ENCODE measurements at places on chromosomes 16 and 17.

GRCh38 chr17:32551186-32551955, 64.6 kb downstream of the CDK5R1 start:
- DNase-seq, result no peak

DNA sequence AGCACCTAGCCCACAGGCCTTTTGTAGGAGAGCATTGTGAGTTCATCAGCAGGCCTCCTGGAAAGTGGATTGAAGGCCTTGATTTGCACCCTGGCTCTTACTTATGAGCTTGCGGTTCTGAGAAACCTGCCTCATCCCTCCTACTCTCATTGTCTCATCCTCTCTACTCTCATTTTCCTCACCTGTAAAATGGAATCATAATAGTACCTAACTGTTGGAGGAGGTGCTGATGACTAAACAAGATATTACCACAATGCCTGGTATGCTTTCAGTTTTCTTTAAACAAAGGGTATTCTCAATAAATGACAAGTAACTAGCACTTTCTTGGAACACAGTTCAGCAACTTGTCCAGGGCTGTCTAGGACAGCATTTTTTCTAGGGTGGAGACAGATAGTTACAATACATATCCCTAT, 243.1 kb upstream of the MAF start:
- DNase-seq, result no peak

GRCh38 chr17:57294101-57294500, 37.8 kb downstream of the MSI2 start:
- DNase-seq, result no peak

DNA sequence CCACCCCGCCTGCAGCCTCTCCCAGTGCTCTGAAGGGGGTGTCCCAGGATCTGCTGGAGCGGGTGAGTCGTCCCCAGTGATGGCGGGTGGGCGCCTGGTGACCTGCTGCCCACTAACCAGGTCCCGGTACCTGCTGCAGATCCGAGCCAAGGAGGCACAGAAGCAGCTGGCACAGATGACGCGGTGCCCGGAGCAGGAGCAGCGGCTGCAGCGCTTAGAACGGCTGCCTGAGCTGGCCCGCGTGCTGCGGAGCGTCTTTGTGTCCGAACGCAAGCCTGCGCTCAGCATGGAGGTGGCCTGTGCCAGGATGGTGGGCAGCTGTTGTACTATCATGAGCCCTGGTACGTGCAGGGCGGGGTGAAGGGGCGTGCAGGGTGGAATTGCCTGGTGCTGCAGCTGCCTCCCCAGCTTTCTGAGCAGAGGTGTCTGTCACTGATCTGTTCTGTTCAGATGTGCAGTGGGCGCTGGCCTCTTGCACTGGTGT, 3.6 kb downstream of the CDT1 start:
- DNase-seq, result no peak

DNA sequence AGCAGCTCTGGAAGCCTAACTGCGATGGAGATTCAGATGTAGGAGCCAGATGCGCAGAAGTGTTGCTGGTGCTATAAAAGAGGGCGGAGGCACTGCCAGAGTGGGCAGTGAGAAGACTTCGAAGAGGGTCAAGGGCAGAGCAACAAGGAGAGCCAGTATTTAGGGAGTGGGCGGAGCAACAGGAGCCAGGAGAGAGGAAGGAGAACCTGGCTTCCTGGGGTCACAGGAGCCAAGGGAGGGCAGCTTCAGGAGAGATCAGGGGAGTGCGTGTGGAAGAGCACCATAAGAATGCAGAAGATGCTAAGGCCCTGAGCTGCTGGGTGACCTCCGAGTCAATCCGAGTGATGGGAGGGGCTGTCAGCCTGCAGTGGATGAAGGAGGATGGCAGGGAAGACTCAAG, 14.4 kb upstream of the MRPS23 start:
- no peak for DNase-seq

- no peak for DNase-seq
These were observed 6.8 kb downstream of the FAM83G start for GRCh38 chr17:18997650-18998196.

DNA sequence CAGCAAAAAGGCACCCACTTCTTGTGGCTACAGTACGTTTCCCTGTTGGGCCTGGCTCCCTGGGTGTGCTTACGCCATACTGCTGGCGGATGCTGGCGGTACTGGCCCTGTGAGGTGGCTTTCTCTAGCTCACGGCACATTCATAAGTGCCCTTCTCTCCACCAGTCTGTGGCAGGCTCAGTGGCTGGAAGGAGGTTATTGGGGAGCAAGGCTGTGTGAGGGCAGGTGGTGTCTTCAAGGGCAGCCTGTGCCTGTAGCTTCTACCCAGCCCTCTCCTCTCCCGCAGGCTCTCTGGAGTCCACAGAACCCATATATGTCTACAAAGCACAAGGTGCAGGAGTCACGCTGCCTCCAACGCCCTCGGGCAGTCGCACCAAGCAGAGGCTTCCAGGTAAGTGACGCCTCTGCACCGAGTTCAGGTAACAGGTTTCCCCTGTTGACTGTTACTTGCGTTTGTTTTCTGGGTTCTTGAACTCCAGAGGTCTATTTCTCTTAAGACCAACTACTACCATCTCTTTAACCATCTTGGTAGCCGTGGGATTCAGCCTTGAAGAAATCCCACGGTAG, 20.6 kb downstream of the NTAN1 start:
- DNase-seq, result no peak

DNA sequence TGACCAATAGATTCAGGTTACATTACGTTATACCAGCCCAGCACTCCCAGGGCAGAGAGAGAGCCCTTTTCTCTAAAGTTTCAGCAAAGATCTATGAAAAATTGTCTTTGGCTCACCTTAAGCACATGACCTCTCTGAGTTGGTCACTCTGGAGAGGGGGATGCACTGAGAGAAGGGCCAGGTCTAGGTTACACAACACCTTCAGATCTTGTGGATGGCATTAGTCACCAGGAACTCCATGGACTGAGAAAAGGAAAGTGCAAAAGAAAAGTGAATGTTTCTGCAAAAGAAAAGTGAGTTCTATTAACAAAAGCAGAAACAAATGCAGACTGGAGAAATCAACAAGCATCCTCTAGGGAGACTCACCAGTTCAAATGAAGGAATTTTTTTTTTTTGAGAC, 253.3 kb upstream of the SALL1 start:
- no peak for DNase-seq

DNA sequence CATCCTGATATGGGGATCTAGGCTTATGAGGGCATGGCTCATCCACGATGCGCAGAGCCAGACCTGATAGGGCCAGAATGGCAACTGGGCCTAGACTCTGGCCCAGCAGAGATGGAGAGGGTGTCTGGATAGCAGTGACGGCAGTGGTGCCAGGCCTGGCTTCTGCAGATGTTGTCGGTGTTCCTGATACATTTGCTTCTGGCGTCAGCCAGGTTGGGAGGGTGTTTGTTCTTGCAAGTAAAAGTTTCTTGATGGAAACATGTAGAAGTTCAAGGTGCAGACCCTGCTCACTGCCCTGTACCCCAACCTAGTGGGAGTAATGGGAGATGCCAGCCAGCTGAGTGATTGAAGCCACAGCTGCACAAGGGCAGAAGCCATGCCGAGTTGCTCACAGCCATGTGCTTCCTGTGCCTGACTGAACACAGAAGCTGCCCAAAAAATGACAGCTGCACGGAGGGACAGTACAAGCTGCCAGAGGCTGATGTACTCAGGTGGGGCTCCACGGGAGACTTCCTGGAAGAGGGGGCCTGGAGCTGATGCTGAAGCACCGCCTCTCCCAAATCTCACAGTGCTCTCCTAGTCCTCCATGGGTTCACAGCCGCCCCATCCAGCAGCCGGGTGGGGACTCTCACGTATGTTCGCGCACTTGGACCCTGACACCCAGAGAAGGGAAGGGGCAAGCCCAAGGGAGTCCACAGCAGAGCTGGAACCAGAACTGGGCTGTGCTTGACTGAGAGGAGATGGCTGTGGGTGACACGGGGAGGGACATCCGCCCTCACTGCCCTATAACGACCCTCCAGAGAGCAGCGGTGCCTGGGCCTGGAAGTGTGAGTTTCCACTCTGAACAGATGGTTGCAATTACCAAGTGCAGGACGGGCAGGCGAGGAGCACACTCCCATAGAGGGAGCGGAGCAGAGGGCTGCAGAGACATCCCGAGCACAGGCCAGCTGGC, 78.7 kb downstream of the N4BP1 start:
- no peak for DNase-seq

DNA sequence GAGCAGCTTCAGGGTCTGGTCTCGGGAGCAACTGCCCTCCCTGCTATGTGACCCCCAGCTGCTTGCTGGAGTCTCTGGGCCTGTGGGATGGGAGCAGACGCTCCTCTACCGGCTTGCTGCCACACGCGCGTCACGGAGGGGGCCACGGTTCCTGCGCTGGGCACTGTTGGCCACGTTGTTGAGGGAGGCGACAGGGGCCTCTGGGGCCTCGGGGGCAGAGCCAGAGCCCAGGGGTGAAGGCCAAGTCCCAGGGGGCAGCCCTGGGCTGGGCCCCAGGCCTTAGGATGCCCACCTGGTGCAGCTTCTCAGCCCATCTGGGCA, 56.6 kb downstream of the ZFPM1 start:
- no peak for DNase-seq

GRCh38 chr16:75265911-75266701, 14.7 kb upstream of the BCAR1 start:
- DNase-seq, result no peak

DNA sequence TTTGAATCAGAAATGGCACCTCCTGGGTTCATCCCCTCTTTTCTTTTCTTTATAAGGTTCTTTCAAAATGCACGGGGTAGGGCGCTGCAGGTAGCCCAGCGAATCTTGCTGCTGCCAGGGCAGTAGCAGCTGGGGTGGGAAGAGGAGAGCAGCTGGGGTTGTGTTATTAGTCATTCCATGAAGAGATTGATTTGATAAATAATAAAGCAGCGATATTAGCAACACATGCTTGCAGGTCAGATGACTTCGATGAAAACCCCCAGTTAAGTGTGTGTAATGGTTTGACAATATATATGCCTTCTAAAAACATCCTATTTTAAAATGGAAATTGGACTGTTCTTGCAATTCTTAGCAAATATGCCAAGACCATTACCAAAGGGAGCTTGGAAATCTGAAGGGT, 200.7 kb downstream of the CCDC182 start:
- no peak for DNase-seq

DNA sequence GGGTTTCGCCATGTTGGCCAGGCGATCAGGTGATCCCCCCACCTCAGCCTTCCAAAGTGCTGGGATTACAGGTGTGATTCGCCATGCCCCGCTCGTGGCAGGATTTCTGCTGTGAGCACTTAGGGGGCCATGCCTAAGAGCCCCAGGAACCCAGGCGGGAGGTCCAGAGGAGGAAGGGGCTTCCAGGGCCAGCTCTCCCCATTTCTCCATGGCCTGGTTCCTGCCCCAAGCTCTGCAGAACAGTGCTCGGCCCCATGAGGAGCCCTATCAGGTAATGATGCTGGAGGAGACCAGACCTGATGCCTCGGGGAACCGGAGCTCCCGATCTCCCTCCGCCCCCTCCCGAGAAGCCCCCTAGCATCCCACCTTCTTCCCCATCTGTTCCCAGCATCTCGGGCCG, 53.6 kb downstream of the RMI2 start:
- DNase-seq, result no peak

DNA sequence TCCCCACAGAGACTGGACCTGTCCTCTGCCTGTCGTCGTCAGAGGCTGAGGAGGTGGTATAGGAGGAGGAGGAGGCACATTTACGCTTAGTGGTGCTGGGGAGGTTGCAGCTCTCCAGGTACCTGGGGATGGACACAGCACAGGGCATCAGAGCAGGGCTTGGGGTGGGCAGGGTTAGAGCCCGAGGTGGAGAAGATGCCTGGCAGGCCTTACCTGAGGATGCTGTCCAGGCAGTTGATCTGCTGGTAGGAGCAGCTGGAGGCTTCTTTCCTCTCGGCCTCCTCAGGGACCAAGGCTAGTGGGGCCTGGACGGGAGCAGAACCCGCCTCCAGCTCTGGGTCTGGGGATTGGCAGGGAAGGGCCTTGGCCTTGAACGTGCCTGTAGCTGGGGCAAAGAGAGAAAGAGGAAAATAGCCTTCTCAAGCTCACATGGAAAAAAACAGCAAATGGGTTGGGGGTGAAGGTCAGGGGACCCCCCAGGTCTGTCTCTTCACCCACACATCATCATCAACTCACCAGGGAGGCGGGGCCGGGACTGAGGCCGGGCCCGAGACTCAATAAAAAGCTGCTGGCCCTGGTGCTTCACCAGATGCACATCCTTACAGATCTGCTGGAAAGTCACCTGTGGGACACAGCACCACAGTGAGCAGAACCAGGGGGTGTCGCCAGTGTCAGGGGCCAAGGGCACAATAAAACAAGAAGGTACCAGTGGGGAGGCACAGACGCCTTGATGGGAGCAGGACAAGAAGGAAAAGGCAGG, 5.6 kb downstream of the PER1 start:
- no peak for DNase-seq

DNA sequence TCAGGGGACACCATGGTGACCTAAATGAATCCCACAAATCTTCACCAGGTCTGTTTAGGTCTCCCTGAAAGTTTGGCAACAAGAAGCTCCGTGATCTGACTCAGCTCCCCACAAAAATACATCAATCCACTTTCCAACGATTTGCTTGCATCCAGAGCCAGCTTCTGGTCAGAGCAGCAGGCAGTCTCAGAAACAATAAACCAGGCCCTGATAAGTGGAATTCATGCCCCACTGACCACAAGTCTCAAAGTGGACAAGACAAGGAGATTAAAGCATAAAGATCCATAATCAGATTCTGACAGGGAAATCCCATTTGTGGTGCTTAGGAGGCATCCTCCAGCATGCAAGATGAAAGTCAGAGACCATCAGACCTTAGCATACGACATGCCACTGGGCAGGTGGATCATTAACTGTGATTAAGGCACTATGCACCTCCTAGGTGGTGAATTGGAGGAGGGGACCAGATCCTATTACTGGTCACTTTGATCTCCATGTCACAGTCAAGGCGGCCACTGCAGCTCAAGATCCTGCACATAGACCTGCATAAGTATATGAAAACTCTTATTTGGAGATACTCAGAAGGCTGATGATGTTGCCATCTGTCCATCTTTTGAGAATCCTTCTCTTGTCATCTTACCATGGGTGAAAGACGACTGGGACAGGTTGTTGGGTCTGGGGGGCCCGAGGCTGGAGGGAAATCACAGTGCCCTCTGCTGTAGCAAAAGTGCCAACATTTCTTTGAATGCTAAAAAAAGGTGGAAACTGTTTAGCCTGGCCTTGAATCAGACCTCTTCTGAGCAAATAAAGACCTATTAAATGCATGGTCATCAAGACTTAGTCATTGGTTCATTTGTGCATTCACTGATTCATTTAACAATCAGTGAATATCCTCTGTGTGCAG, 309.2 kb upstream of the CCL2 start:
- DNase-seq, result no peak

DNA sequence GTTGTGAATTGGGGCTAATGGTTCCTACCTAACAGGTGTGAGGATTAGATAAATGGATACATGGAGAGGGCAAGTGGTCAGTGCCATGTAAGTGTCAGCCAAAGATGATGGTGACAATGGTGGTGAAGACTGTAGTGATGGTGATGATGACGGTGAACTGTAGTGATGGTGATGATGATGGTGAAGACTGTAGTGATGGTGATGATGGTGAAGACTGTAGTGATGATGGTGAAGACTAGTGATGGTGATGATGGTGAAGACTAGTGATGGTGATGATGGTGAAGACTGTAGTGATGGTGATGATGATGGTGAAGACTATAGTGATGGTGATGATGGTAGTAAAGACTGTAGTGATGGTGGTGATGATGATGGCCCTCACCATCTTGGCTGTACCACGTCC, 18.1 kb upstream of the GNG13 start:
- DNase-seq, result no peak
